ENCODE measurements at places on chromosomes 5 and 9.

GRCh38 chr9:98538626-98539031 is 170.1 kb downstream of the GABBR2 start:
- no peak for DNase-seq

DNA sequence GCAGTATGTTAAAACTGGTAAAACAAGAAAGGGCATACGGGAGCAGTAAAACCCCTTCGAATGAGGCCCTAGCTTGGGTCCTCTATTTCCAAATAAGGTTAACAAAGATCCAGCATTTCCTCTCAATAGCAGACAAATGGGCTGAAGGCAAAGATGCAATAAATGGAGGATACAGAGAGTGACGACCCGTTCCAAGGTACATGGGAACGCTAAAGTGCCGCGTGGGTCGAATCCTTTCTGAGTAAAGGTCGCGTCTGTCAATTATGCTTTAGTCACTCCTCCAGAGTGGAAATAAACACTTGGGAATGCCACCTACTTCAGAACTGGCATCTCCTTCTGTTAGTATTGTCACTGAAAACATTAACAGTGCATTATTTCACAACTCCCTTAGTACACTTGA is 24.7 kb downstream of the ARL15 start:
- no peak for DNase-seq

- DNase-seq, result no peak
Observed at GRCh38 chr9:27392451-27392850, 95.5 kb upstream of the EQTN start.

DNA sequence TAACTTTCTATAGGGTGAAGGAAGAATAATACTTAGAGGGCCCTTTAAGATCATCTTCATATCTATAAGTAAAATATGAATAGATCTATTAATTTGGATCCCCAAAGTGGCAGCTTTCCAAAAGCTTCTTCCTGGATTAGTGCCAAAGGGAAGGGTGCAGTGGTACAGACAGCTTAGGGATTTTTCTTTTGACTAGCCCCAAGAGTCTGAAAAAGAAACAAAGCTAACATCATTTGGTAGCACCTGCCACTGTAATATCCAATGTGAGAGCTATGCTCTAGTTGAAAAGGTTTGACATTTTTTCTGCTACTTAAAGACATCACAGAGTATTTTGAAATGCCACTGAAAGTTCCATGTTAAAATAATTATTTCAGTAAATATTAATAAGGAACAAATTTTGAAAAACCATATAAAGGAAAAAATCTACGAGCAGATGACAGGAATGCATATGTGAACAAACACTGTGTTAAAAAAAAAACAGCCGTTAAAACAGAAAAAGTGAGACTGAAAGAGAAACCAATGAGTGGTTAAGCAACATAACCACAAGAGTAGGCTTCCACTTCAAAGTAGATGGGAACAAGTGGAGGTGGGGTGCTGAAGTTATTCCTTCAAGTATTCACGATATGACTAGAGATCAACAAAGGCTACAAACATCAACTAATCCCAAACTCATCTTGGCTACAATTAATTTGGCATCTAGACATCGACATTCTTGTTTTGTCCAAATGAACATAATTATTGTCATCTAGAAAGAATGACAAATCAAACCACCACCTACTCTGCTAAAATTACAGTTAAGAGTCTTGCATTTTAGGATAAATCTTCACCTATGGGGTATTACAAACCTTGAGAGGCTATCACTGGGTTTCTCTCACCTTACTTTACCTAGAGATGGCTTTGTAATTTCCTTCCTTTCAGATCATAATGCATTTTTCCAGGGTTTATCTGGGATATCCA is 137.5 kb downstream of the CPLANE1 start:
- DNase-seq, result no peak

DNA sequence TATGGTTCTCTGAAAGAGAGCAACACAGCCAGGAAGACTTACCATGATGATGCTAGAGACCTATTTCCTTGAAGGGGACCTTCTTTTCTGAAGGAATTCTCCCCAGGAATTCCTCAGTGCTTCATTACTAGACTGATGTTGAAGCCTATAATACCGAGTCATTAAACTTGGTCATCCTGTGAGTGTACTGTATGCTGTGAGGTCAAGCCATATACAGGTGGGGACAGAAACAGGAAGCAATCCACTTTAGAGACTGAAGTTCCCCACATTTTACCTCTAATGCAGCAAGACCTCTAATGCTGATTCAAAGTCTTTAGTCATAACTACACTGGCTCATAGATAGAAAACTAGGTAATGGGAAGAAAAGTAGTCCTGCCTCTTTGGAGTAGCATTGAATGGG is 77.1 kb upstream of the RASEF start:
- DNase-seq, result no peak

- DNase-seq, result no peak
Observed at GRCh38 chr9:21817176-21817575, 14.7 kb downstream of the MTAP start.

GRCh38 chr5:34886392-34887119 is 28.7 kb downstream of the RAD1 start:
- no peak for DNase-seq

DNA sequence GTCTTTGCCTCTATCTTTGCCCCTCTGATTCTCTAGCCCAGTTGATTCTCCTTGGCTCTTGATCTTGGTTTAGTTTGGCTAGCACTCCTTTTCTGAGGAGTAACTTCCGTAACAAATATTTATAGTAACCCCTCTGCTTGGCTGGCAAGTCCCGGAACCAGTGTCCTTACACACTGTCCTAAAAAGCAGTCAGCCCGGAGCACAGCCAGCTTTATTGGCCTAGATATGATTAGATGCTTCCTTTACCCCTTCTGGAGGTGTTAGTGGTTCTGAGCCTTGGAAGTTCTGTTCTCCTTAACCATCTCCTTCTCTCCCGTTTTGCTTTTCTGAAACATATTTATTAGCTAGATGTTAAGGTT is 17.0 kb upstream of the MSMP start:
- DNase-seq, result no peak

GRCh38 chr9:20726144-20726543 is 42.1 kb downstream of the FOCAD start:
- no peak for DNase-seq

- DNase-seq, result peak; percentile 71
Observed at GRCh38 chr5:15285901-15286583, 213.9 kb upstream of the FBXL7 start.

DNA sequence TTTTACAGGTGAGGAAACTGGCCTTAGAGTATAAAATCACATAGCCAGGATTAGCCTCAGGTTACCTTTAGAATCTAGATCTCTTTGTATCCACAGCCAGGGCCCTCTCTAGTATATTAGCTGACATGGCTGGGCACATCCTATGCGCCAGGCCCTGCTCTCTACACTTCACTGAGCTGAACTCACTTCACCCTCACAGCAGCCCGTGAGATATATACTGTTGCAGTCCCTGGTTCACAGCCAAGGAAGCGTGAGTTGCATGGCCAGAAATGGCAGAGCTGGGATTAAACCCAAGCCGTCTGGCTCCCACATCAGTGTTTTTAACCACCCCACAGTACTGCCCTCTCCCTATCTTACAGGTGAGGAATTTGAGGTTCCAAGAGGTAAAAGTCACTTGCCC is 58.4 kb downstream of the DAB2IP start:
- no peak for DNase-seq

GRCh38 chr5:75612226-75612569 is 945 bp downstream of the ANKDD1B start:
- no peak for DNase-seq

DNA sequence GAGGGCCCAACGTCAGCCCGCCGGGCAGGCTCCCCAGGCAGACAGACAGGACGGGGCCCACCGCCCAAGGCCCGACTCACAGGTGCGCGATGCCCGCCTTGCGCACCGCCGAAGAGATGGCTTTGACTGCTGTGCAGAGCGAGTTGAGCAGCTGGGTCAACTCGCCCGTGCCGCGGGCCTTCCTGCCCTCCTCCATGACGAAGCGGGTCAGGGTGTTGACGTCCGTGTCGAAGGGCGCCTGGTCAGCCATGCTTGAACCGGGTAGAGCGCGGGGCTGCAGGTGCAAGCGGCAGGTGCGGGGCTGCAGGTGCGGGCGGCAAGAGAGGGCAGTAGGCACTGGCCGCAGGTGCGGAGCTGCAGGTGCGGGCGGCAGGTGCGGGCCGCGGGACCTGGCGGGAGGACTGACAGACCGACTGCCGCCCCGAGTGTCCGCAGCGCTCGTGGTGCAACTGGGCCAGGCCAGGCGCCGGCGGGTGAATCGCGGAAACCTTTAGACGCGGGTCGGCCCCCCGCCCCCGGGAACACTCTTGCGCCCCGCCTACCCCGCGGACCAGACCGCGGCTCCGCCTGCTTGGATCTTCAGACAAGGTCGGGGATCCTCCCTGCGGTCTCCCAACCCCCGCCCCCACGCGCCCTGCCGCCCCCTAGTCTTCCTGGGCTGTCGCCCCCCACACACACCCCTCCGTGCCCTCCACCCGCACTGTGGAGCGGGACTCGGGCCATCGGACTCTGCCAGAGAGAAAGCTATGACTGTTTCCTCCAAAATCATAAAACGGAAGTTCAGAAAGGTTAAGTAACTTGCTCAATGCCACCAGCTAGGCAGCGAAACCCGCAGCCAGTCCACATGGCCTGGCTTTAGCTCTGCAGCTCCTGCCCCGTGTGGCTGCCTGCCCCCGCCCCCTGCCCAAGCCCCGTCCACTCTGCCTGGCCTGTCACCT is at the start of gene FBP1:
TSS of gene FBP1 (minus strand) at position 458 of the 938 bp plus-strand sequence. CDS start at position 250, 208 bp downstream.
- no peak for DNase-seq

GRCh38 chr9:33498387-33498786 is 24.7 kb upstream of the NOL6 start:
- DNase-seq, result peak; percentile 22

Measured in fibroblast of skin of scalp (primary cell).